NAMALWA (cell line): ENCODE measurements at places on chromosomes 7 and 10.

DNA sequence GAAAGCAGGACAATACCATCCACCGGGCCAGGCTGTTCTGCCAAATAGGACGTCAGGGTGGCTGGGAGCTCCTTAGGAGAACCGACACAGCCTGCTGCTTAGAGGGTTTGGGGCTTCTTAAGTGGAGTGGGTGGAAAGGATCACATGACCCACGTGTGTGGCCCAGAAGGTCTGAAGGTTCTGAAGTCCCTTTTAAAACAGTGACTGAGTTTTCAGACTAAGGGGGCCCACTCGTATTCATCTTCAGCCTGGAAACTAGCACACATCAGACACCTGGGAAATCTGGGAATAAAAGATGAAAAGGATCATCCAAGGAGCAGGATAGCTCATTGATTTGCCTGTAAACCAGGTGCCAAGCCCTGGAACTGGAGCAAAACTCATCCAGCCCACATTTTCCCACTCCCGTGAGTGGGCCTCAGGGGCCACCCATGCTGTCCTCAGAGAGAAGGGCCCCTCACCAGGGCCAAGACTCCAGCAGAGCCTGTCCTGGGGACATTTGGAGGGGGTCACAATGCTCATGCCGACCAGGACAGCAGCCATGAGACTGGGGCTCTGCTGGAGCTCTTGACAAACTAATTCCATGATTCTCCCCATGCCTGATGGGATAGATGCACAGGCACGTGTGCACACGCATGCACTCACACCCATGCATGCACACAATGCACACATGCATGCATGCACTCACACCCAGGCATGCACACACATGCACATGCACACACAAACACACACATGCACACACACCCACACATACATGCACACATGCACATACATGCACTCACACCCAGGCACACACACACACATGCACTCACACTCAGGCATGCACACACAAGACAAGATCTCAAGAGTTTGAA, 168.8 kb upstream of the PPP2R2D start:
- no peak for DNase-seq

DNA sequence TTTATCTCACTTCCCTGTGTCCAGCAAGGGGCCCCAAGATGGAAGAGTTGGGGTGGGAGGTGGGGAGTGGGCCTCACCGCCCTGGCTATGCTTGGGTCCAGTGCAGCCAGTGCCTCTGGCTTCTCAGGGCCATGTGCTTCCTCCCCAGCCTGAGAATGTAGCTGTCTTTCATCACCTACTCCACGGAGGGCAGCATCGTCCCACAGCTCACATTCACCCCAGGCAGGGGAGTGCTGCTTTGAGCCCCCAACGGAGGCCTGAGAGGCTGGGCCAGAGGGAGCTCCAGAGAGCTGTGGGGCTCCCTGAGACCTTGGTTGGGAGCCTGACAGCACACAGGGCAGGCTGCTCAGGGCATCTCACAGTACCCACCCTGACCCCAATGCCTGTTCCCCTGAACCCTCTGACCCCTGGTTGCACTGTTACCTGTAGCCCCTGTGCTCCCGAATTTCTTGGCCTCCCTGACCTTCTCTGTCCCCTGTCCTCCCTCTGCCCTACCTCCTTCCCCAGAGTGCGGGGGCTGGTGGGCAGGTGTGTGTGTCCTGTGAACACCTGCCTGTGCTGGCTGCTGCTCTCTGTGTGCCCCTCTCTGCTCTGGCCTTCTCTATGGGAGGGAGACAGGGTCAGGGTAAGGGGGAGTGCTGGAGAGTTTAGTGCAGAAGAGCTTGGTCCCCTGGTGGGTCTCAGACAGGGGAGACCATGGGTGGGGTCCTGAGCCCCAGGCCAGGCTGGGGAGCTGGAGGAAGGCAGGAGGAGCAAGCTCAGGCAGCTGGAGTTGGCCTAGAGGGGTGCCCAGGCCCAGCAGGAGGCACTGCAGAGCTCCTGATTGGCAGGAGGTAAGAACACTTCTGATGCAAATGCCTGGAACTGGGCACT, 19.6 kb upstream of the ZNF488 start:
- DNase-seq, result no peak

DNA sequence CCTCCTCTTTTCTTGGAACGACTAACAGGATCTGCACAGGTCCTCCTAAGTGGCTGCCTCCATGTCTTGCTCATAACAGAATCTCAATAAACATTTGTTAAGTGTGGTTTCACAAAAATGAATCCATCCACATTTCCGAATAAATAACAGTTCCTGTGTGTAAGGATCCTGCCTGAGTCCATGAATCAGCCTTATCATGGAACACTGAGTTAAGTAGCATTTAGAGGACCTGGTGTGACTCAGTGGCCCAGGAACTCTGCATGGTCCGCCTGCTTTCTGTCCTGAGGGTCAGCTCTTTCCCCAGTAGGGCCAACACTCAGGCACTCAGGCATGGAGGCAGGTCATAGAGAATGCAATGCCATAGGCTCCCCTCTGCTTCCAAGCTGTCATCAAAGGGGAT, 15.8 kb upstream of the C10orf90 start:
- no peak for DNase-seq

DNA sequence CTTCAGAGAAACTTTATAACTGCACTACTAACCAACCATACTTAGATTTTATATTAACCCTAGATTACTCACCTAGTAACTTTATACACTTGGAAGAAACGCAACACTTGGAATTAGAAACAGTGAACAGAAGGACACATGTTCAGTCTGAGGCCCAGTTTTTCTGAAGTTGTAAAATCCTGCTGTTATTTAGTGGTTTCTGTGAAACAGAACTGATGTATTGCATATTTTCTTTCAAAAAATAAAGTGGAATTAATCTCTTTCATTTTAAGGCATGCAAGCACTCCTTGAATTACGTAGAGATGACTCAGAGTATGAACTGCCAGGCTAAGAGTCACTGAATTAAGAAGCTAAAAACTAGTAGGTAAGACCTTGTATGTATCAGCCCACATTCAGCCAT, 215.8 kb downstream of the SKAP2 start:
- no peak for DNase-seq

GRCh38 chr10:18759575-18759974, 100.3 kb downstream of the ARL5B start:
- DNase-seq, result no peak

DNA sequence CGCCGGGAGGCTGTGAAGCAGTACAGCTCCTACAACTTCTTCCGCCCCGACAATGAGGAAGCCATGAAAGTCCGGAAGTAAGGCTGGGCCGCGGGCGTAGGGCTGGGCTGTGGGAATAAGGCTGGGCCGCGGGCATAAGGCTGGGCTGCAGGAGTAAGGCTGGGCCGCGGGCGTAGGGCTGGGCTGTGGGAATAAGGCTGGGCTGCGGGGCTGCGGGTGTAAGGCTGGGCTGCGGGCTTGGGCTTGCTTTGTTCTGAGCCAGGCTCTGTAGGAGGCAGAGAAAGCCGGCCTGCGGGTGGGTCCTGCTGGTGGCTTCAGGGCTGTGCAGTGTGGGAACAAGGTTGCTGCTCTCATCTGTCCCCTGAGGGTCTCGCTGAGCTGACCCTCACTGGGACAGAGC, 12.5 kb downstream of the PFKFB3 start:
- no peak for DNase-seq

DNA sequence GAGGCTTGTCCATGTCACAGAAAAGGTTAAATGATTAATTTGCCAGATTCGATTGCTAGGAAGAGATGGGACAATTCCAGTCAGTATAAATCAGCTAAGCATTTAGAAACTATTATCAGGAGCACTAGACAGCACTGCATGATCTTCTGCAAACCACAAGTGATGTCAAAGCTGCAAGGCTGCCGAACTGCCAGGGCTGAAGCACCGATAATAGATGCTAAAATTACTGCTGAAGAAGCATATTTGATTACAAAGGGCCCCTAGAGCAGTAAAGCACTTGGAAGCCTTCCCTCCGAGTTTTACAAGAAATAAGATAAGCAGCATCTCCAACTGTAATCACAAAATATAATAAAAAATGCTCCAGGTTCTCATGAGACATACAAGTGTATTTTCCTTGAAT, 40.6 kb downstream of the RNLS start:
- DNase-seq, result no peak

DNA sequence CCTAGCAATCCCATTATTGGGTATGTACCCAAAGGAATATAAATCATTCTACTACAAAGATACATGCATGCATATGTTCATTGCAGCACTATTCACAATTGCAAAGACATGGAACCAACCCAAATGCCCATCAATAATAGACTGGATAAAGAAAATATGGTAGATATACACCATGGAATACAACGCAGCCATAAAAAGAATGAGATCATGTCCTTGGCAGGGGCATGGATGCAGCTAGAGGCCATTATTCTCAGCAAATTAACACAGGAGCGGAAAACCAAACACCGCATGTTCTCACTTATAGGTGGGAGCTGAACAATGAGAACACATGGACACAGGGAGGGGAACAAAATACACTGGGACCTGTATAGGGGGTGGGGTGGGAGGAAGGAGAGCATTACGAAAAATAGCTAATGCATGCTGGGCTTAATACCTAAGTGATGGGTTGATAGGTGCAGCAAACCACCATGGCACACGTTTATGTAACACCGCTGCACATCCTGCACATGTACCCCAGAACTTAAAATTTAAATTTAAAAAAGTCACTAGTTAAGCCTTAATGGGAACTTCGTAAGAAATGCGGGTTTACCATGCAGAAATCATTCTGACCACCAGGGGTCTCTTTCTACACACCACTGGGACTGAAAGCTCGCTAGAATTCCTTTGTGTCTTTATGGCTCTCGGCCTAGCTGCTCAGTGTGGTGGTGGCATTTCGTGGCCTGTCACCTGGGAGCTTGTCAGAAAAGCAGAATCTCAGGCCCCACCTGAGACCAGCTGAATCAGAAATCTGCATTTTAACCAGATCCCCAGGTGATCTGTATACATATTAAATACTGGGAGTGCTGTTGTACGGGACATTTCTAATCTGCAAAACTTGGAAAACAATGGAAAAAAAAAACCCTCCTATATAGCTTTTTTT, 9.5 kb downstream of the ANKRD1 start:
- peak; percentile 85 for DNase-seq

GRCh38 chr7:80859272-80859970, 59.4 kb downstream of the SEMA3C start:
- DNase-seq, result no peak

GRCh38 chr10:133318494-133319127, 9.9 kb downstream of the ZNF511 start:
- DNase-seq, result no peak

DNA sequence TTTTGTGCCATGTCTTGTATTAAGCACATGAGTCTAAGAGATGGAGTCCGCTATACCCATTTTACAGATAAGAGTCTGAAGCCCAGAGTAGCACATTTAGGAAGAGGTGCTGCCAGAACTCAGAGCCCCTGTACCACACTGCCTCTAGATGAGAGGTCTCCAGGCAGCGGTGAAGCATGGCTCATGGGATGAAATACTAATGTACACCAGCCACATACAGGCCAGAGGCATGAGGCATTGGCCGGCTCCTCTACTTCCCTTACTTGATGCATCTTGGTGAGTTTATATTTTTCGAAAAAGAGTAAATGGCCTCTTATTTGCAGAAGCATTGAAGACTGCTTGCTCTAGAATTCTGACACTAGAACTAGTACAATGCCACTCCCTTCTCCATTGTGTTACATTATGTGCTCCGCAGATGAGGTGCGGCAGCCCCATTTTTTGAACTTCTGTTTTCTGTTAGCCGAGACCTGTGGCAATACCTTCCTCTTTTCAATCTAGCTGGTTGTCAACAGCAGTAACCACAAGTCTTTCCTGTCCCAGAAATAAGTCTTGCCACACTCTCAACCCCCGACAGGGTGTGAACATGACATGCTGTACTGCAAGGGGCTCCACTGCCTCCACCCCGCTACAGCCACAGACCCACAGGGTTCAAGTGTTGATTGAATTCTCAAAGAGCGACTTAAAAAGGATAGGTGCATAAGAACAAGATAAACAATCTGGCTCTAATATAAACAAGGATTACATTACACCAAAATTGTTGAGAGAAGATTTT, 145.3 kb downstream of the CELF2 start:
- peak; percentile 92 for DNase-seq

DNA sequence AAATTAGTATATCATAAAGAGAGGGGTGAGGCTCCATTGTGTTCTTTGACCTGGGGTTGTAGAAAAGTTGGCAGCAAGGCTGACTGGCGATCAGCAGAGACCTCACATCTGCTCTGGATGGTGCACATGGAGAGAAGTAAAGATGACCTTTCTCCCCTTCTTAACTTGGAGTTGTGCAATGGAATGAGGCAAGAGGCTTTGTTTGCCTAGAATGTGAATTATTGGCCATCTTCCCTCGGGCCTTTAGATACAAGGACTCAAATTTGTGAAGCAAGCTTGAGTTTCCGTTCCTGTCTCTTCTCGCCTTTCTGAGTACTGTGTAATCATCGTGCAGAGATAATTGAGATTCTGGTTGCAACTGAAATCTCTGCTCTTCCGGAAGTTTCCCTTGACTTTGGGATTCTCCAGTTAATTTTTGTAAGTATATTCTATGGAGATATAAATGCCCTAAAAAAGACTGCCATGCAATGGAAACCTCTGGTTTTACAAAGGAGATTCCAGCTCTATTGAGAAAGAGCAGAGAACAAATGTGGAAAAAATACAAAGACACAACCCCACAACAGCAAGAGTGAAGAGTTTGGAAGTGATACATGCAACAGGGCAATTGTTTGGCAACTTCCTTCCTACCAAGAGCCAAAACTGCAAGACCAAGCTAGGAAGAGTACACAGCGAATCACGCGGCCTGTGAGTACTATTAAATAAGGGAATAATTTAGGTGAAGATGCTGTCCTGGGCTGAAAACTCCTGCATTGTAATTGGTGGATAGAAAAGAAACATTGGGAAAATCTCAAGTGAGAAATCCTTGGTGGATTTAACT, 542.3 kb upstream of the NRP1 start:
- DNase-seq, result no peak

GRCh38 chr7:64882341-64883112, 20.5 kb upstream of the ZNF273 start:
- DNase-seq, result peak; percentile 79

DNA sequence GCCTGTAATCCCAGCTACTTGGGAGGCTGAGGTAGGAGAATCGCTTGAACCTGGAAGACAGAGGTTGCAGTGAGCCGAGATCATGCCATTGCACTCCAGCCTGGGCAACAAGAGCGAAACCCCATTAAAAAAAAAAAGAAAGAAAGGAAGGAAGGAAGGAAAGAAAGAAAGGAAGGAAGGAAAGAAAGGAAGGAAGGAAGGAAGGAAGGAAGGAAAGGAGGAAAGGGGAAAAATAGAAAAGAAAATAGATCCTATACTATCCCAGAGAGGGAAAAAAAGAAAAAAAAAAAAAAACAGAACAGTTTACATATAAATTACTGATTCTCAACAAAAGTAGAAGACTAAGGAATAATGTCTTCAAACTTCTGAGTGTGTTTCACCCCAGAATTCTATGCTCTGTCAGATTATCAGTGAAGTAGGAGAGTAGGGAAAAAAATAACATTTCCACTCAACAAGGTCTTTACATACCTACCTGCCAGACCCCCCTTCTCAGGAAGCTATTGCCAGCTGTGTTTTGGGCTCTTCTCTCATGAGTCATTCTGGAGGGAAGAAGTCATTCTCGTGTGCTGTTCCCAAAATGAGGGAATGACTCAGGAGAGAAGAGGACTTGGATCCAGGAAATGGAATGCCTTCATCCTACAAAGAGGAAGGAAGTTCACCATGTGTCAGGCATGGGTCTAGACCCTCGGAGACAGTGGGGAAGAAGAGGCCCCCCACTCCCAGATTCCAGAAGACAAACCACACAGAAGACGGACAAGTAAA, 20.9 kb downstream of the RGS10 start:
- DNase-seq, result no peak
